ENCODE measurements at places on chromosomes 12 and 14.

- H3K36me3 ChIP-seq = no peaks in the 10 kb centered on the region
- no peak overlapping the region for H3K4me3 ChIP-seq
- no peak for DNase-seq
- H3K27me3 ChIP-seq = no peaks in the 10 kb centered on the region
- H3K27ac ChIP-seq = no peak overlapping the region
- no peaks in the 10 kb centered on the region for H3K4me1 ChIP-seq
Measured at GRCh38 chr12:132255642-132256041, 73.7 kb downstream of the GALNT9 start.

DNA sequence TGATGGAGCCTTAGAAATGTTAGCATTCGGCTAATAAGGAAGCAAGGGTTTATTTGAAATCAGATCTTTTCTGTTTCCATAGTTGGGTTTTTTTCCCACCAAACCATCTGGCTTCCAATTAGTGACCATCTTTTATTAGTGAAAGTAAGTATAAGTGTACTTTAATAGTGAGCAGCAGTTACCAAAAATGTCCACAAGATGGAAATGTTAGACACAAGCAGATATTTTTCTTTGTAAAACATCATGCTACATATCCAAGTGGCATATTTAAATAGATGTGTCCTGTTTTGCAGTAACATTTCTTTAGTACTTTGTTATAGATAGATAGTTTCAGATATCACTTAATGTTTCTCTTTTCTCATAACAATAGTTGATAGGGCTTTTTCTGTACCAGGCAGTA lies 28.8 kb downstream of the YEATS4 start:
- no peaks in the 10 kb centered on the region for H3K4me1 ChIP-seq
- DNase-seq = peak; percentile 34
- H3K4me3 ChIP-seq = no peak overlapping the region
- peaks cover 2% of the 10 kb centered on the region for H3K36me3 ChIP-seq
- H3K27ac ChIP-seq = no peak overlapping the region

- H3K27ac ChIP-seq = no peak overlapping the region
- H3K36me3 ChIP-seq = no peaks in the 10 kb centered on the region
- H3K4me3 ChIP-seq = no peak overlapping the region
- no peaks in the 10 kb centered on the region for H3K27me3 ChIP-seq
- no peak for DNase-seq
- H3K4me1 ChIP-seq = no peaks in the 10 kb centered on the region
Measured at GRCh38 chr12:11681207-11681606, 31.7 kb downstream of the ETV6 start.

- DNase-seq = no peak
- H3K36me3 ChIP-seq = no peaks in the 10 kb centered on the region
- no peaks in the 10 kb centered on the region for H3K27me3 ChIP-seq
- no peak overlapping the region for H3K27ac ChIP-seq
Measured at GRCh38 chr12:94047781-94048567, 100.4 kb upstream of the PLXNC1 start.

DNA sequence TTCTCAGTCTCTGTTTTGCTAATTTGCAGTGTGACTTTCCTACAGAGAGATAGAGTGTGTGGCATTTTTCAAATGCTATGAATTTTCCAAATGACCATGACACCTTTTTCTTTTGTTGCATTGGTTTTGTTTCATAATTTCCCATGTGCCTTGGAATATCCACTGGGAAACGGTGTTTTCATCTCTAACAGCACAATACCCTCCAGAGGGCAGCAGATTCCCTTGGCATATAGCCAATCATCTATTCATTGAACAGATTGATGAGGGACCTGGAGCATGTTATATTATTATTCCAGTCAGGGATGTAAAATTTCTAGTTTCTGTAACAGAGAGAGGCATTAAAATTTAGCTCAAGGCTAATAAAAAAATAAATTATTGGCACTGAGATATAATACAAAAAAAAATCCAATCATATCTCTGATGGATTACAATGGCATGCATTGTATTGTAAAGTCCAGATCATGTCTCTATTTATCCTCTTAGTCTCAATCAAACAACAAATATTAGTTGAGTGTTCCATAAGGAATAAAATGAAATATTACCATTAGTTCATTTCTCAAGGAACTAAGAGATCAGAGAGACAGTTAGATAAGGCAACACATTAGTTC lies 29.6 kb upstream of the NTN4 start:
- H3K36me3 ChIP-seq = no peaks in the 10 kb centered on the region
- H3K27ac ChIP-seq = no peak overlapping the region
- no peak overlapping the region for H3K4me3 ChIP-seq
- no peaks in the 10 kb centered on the region for H3K27me3 ChIP-seq
- peak; percentile 41 for DNase-seq

- DNase-seq = no peak
- H3K27me3 ChIP-seq = no peaks in the 10 kb centered on the region
- no peaks in the 10 kb centered on the region for H3K4me1 ChIP-seq
- no peak overlapping the region for H3K27ac ChIP-seq
- H3K36me3 ChIP-seq = no peaks in the 10 kb centered on the region
Measured at GRCh38 chr14:96746101-96746500, 51.1 kb upstream of the VRK1 start.

- H3K27me3 ChIP-seq = no peaks in the 10 kb centered on the region
- H3K4me3 ChIP-seq = peak overlapping the region; percentile 80
- H3K27ac ChIP-seq = peak overlapping the region; percentile 81
- no peaks in the 10 kb centered on the region for H3K36me3 ChIP-seq
- H3K4me1 ChIP-seq = peaks cover 15% of the 10 kb centered on the region
Measured at GRCh38 chr12:1691123-1692007, 495 bp downstream of the ADIPOR2 start.

DNA sequence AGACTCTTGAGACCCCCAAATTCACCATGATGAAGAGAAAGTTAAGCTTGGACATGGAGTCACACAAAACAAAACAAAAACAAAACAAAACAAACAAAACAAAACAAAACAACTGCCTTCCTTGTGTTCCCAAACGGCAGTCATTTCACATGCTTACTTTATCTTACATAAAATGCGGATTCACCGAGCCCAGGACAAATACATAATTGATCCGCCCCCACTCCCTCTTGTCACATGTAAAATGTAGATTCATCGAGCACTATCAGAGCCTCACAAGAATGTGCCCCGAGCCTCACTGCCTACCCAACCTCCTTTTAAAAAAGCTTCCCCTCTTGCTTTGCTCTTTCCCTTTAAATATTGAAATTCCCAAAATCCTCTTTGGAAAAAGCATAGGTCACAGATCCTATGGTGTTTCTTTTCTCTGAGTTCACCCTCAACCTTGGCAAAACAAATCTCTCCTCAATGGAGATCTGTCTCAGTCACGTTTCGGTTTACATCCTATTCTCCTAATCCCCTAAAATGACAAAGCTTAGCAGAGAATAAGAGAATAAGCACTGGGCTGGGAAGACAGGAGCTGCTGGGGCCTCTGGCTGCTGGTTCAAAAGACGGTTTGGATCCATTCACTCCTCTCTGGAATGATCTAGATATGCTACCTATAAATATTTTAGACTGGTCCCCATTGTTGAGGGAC lies 83.7 kb downstream of the NINJ2 start:
- H3K4me1 ChIP-seq = peaks cover 12% of the 10 kb centered on the region
- no peak overlapping the region for H3K4me3 ChIP-seq
- no peaks in the 10 kb centered on the region for H3K27me3 ChIP-seq
- H3K27ac ChIP-seq = no peak overlapping the region
- H3K36me3 ChIP-seq = no peaks in the 10 kb centered on the region

- no peaks in the 10 kb centered on the region for H3K4me1 ChIP-seq
- no peaks in the 10 kb centered on the region for H3K36me3 ChIP-seq
- DNase-seq = no peak
- no peaks in the 10 kb centered on the region for H3K27me3 ChIP-seq
- H3K4me3 ChIP-seq = no peak overlapping the region
Measured at GRCh38 chr14:32028599-32028998, 48.5 kb upstream of the ARHGAP5 start.

DNA sequence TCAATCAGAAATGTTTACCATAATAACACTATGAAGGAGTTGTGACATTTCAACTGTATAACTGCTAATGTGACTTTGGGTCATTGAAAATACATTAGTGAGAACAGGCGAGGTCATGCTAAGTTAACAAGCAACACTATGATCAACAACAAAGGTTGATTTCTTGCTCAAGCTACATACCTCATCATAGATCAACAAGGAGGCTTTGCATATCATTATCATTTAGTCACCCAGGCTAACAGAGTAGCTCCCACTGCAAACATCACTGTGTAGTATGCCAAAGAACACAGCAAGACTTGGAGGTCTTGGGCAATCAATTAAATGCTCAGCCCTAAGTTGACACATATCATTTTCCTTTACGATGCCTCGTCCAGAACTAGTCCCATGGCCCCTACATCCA lies 212.5 kb downstream of the NOVA1 start:
- H3K27me3 ChIP-seq = no peaks in the 10 kb centered on the region
- H3K4me1 ChIP-seq = no peaks in the 10 kb centered on the region
- DNase-seq = no peak
- H3K27ac ChIP-seq = no peak overlapping the region

GRCh38 chr14:93792391-93792790 lies 4.1 kb upstream of the PRIMA1 start:
- H3K4me3 ChIP-seq = no peak overlapping the region
- peaks cover 6% of the 10 kb centered on the region for H3K4me1 ChIP-seq
- no peak overlapping the region for H3K27ac ChIP-seq
- DNase-seq = no peak
- no peaks in the 10 kb centered on the region for H3K27me3 ChIP-seq

DNA sequence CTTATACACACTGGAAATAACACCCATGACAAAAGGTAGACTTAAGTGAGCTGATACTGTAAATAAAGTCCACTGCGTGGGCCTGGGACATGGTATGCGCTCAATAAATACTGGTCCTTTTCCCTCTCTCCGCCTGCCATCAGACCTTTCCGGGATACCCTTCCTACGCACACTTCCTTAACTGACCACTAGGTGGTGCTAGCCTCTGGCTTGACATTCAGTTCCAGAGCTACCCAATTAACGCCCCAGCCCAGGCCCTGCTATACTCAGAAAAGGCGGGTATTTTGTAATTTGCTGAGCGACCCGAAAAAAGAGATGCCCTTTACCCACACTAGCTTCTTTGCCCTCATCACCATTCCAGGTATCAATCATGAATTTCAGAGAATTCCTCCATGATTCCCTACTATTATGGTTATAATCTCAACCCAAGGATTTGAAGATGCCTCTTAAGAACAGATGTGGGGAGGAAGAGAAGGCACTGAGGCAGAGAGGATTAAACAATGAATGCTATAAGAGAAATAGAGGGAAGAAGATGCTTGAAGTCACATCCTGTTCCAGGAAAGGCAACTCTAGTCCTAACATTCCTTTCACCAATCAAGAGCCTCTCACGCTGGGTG lies 3.9 kb upstream of the LRP1 start:
- DNase-seq = peak; percentile 56
- peaks cover 9% of the 10 kb centered on the region for H3K4me1 ChIP-seq
- no peak overlapping the region for H3K4me3 ChIP-seq
- H3K36me3 ChIP-seq = no peaks in the 10 kb centered on the region
- no peaks in the 10 kb centered on the region for H3K27me3 ChIP-seq
- H3K27ac ChIP-seq = no peak overlapping the region

DNA sequence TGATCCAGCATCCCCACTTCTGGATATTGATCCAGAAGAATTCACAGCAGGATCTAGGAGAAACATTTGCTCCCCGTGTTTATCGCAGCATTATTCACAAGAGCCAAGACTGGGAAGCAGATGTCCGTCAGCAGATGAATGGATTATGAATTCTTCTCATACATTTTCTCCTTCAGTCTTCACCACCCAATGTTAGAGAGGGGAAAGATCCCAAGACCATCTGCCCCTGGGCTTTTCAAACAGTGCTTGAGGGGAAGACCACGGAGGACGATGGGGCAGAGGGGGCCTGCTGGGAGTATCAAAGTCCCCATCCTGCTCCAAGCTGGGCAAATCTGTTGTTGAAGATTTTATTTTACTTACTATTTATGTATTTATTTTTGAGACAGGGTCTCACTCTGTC lies 41.1 kb downstream of the SERPINA3 start:
- H3K4me1 ChIP-seq = no peaks in the 10 kb centered on the region
- no peak overlapping the region for H3K27ac ChIP-seq
- no peaks in the 10 kb centered on the region for H3K36me3 ChIP-seq
- H3K4me3 ChIP-seq = no peak overlapping the region

GRCh38 chr14:104803280-104803911 lies 2.5 kb downstream of the ZBTB42 start:
- H3K27me3 ChIP-seq = no peaks in the 10 kb centered on the region
- H3K27ac ChIP-seq = no peak overlapping the region

DNA sequence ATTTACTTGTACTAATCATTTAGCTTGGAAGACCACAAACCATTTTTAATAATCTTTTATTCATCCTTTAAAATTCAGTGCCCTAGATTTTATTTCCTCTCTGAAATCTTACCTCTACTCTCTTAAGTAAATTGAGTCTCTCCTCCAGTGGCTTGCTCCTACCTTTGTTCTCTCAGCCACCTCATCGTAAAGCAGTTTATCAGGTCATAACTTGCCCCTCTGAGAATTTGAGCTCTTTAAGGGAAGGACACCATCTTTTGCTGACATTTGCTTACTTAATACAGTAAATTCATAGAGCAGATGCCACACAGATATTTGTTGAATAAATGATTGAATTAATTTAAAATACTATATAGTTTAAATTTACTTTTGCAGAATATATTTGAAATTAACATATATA lies 794.3 kb downstream of the C12orf50 start:
- no peak overlapping the region for H3K27ac ChIP-seq
- no peaks in the 10 kb centered on the region for H3K4me1 ChIP-seq
- H3K4me3 ChIP-seq = no peak overlapping the region
- H3K36me3 ChIP-seq = no peaks in the 10 kb centered on the region
- no peak for DNase-seq

DNA sequence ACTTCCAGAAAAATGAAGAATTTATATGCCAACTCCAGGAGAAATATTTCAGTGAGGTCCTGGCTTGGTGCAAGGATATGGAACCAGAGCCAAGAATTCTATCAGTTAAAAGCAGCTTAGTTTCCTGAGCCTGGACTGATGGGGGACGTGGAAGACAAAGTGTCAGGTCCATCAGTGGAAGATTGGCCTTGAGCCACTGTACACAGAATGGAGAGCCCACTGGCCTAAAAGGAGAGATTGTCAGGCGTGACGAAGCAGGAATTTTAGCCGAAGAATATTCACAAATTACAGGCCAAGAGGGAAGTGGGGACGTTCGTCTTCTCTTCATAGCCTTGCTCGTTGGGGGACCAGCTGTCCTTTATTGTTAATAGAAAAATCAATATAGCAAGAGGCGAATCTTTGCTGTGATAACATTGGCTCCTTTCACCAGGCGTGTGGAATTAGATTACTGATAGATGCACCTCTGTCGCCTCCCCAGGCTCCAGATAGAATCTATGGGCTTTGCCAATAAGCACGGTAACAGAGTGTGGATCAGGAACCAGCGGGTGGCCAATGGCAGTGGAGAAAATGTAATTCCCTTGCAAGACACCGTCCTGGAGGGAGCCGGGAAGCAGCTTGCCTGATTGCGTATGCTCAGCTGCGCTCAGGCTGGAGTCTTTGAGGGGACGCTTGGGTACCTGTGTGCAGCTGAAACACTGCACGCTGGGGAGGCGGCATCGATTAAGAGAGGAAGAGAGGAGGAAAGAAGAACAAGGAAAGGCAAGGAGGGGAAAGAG lies 56.4 kb downstream of the TMEM132C start:
- no peaks in the 10 kb centered on the region for H3K4me1 ChIP-seq
- H3K4me3 ChIP-seq = no peak overlapping the region
- no peak overlapping the region for H3K27ac ChIP-seq
- H3K27me3 ChIP-seq = no peaks in the 10 kb centered on the region
- no peaks in the 10 kb centered on the region for H3K36me3 ChIP-seq
- no peak for DNase-seq

- H3K27me3 ChIP-seq = no peaks in the 10 kb centered on the region
- DNase-seq = no peak
- H3K27ac ChIP-seq = no peak overlapping the region
- no peak overlapping the region for H3K4me3 ChIP-seq
Measured at GRCh38 chr14:104845033-104845666, 19.9 kb upstream of the CEP170B start.

GRCh38 chr12:49969027-49969426 lies 3.7 kb upstream of the AQP6 start:
- H3K27me3 ChIP-seq = 0 out of 2 replicates have a peak, but pooled peaks cover 5% of the 10 kb centered on the region
- H3K4me1 ChIP-seq = no peaks in the 10 kb centered on the region
- no peak for DNase-seq
- H3K36me3 ChIP-seq = no peaks in the 10 kb centered on the region
- no peak overlapping the region for H3K27ac ChIP-seq

All from HCT116 (cell line).